Bronchial epithelial cell (primary cell): ENCODE measurements at places on chromosomes 11 and 22. TPM values are rescaled to one million over a fixed set of nuclear protein-coding genes. Genes with fewer than 3 reads are reported as not detected.

CECR2 gene
- not detected in 2 replicates for total RNA-seq

MMP10 gene
- 4.2 and 4.9 TPM in 2 replicates for total RNA-seq

FOLR2 gene
- not detected in 2 replicates for total RNA-seq

APOBEC3B gene
- 0.26 TPM in 1 of 2 replicates, not detected in the other for total RNA-seq

KRTAP5-1 gene
- total RNA-seq, result not detected in 2 replicates

SOX6 gene
- total RNA-seq, result 0.53 and 2.7 TPM in 2 replicates

PACSIN2 gene
- 49.8 and 68.9 TPM in 2 replicates for total RNA-seq

MADD gene
- total RNA-seq, result 8.4 and 9.0 TPM in 2 replicates
